ENCODE measurements at places on chromosomes 1 and 21.
A peak's percentile ranks its signal among the peaks of the same experiment; 100 is the strongest.

DNA sequence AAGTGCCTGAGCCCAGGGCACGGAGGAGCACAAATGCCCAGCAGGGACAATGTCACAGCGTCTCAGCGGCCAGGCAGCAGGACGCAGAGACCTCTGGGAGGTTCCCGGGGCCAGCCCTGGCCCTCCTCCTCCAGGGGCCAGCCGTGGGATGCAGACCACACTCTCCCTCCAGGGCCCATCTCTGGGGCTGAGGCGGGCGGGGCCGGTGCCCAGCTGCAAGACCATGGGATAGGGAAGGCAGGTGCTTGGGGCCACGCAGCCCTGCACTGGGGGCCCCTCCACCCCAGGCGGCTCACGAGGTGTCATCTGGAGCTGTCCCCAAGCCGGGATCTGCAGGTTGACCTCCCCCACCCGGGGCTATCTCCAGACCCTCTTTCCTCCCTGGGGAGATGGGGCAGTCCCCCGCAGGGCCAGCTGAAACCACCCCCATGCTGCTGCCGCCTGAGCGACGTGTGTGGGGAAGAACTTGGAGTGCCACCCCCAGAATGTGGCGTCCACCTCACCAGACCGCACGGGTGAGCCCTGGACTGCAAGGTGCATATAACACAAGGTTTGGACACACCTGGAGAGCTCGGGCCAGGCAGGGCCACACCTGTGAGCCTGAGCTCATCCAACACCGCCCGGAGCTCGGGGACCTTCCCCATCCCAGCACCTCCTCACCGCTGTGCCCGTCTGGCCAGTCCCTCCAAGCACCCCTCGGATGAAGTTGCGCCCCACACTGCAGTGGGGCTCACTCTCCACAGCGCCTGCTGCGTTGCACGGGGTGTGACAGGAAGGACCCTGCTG, 4.1 kb upstream of the TTLL10 start:
- no peak for DNase-seq

DNA sequence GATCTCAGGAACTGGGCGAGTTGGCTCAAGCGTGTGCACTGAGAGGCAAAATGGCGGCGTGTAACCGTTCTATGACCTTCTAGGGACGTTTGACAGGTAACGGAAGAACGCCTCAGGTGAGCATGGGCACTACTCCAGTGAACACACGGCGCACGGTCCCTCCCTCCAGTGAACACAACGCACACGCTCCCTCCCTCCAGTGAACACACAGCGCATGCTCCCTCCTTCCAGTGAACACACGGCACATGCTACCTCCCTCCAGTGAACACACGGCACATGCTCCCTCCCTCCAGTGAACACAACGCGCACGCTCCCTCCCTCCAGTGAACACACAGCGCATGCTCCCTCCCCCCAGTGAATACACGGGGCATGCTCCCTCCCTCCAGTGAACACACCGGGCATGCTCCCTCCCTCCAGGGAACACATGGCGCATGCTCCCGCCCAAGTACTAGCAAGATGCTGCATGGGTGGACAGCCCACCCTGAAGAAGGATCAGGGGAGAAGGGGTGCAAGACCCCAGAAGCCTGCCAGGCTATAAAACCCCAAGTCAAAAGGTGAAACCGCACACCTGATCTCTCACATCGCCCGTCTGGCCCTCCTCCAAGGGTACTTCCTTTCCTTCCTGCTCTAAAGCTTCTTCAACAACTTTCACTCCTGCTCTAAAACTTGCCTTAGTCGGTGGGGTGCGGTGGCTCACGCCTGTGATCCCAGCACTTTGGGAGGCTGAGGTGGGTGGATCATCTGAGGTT, 3.5 kb downstream of the C1orf159 start:
- DNase-seq: no peak

GRCh38 chr1:220956501-220957232, 77.4 kb downstream of the HLX start:
- peak; percentile 8 for DNase-seq

- no peak for DNase-seq
These were observed 5.1 kb upstream of the GNG12 start for GRCh38 chr1:67838180-67838910.

GRCh38 chr1:7550981-7551380, 220.1 kb upstream of the VAMP3 start:
- DNase-seq: no peak

- no peak for DNase-seq
These were observed 663 bp downstream of the ATP13A2 start for GRCh38 chr1:17011092-17011438.

DNA sequence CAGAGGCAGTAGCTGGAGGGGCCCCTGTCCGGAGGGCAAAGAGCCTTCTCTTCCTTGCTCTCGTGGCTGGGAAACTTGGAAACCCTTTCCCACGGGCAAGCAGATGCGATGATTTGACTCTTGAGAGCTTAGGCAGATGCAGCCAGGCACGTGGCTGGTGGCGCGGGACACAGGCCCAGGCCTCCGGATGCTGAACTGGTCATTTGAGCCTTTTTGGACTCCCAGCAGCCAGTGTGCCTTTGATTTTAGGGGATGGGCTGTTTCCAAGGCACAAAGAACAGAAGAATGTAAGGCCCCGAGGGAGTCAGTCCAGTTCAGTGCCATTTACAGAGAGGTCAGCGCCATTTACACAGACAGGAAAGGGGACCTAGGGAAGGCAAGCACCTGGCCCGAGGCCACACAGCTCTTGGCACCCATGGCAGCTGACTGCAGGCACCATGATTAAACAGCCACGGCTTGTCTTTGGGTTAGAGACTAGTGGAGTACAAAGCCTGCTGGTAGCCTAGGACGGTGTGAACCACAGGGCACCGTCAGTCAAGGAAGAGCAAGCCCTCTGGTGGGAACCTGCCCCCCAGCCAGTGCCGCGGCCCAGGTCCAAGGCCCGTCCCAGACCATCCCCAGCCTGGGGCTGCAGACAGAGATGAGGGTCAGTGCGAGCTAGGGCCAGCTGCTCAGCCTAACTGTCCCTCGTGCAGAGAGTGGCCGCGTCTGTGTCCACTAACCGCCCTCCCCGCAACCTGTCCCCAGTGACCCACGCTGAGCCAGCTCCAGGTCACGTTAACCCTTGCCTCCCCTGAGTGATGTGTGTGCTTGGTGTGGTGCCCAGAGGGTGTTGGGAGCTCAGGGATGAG, 20.4 kb upstream of the CCDC27 start:
- DNase-seq: no peak
